ENCODE measurements at places on chromosomes 16 and 17. TPM values are rescaled to one million over a fixed set of nuclear protein-coding genes. Genes with fewer than 3 reads are reported as not detected.

Gene SCNN1B
- total RNA-seq: not detected

Gene TXNL4B
- total RNA-seq: 5.2 TPM

Gene TTYH2
- total RNA-seq: 1.3 TPM

Gene SPIRE2
- 3.5 TPM for total RNA-seq

Gene GJC1
- 40.6 TPM for total RNA-seq

Gene IRX3
- total RNA-seq: 0.86 TPM

Gene MCRIP1
- 96.6 TPM for total RNA-seq

Gene DNAI2
- not detected for total RNA-seq

Gene NPW
- 1.3 TPM for total RNA-seq

Gene FAM171A2
- 0.86 TPM for total RNA-seq

Gene CD68
- 9.7 TPM for total RNA-seq

Gene MILR1
- 3.9 TPM for total RNA-seq

Gene DLX3
- not detected for total RNA-seq

Gene SLC16A13
- total RNA-seq: 1.3 TPM

Gene OTOP3
- not detected for total RNA-seq

All from fibroblast of villous mesenchyme (primary cell).